Astrocyte of the spinal cord (primary cell): ENCODE measurements at places on chromosomes 5 and 9.
A peak's percentile ranks its signal among the peaks of the same experiment; 100 is the strongest.

- peak; percentile 61 for DNase-seq
These were observed 57.0 kb downstream of the C9orf153 start for GRCh38 chr9:86202338-86202882.

DNA sequence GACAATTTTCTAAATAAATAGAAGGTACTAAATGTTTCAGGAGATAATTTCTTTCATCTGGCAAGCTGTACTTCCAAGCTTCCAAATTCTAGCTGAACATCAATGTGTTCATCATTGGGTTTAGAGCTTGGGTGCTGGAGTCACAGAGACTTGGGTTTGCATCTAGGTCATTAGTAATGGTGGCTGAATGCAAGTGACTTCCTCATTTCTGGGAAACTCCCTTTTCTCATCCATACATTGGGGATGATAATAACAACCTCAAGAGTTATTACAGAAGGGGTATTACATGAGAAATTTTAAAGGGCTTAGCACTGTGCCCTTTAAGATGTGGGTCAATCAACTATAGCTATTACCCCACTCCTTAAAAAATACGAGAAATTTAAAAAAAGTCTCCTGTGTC is 41.1 kb upstream of the KLF4 start:
- DNase-seq = no peak

- peak; percentile 86 for DNase-seq
These were observed 119.5 kb downstream of the ANXA1 start for GRCh38 chr9:73270967-73271721.

- DNase-seq = no peak
These were observed 47.5 kb downstream of the FEM1C start for GRCh38 chr5:115496936-115497576.

GRCh38 chr5:57420801-57421200 is 61.8 kb downstream of the ACTBL2 start:
- DNase-seq = no peak

DNA sequence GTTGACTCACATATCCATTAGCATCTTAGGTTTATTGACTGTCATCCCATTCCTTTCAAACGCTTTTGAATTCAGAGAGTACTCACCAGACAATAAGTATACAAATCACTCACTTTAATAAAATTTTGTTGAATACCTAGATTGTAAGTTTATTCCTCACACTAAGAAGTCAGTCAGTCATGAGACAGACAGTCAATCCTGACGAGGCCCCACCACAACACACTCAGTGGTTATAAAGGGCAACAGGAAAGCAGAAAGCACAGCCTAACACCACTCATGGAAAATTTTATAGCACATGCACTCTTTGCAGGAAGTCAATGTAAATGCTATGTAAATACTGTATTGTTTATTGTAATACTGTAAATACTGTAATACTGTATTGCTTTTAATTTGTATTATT is 176.3 kb upstream of the PTGER4 start:
- DNase-seq = no peak

GRCh38 chr5:133361922-133362321 is 250.4 kb downstream of the FSTL4 start:
- DNase-seq = no peak

DNA sequence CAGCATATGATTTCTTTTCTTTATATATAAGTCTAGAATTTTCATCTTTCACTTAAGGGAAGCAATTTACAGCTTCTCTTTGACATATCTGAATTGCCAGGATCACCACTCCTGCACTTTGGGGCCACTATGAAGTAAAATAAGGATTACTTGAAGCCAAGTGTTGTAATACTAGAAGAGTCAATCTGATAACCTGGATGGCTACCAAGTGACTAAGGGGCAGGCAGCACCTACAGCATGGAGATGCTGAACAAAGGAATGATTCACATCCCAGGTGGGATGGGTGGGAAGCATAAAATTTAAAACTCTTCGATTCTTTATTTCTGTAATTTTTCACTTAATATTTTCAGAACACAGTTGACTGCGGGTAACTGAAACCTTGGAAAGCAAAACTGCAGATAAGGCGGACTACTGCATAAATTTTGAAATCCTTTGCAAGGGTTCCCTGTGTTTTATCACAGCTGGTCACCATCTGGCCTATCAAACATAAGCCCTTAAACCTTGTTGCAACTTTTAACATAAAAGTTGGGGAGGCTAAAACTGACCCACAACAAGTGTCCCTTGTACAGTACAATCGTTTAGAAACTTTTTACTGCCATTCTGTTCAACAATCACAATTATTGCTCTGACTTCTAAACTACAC is 31.2 kb downstream of the NR3C1 start:
- no peak for DNase-seq

DNA sequence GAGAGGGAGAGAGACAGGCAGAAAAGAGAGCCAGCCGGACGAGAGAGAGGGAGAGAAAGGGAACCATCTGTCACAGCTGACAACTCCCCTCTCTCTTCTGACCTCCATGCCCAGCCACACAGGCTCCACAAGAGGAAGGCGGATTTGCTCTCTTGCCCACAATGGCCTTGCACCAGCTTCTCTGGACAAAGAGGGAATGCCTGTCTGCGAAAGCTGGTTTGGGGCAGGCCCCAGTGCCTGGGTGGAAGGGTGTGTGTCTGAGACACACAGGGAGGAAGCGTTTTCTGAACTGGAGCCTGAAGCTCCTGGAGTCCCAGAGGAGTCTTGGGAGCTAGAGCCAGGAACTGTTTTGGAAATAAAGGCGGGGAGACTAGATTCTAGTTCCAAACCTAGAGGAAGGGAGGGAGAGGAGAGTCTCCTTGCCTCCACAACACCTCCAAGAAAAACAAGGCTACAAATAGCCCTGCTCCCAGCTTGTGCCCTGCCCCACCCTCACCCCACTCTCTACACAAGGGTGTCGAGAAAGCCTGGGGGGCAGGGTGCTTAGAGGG is 12.5 kb downstream of the C1QTNF2 start:
- DNase-seq = no peak

DNA sequence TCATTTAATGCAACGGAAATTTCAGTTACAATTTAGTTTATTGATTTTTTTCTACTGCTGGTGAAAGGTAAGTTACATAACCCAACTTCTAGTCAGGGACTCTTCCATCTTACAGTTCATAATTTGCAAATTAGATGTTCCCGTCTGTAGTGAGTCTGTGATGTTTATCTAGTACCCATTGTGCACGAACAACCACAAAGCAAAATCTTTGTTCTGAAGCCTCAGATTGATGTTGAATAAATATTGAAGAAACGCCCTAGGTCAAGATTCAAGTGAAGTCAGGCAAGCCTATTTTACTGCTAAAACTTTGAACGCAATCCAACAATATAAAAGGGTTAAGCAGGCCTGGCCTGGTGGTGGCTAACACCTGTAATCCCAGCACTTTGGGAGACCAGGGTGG is 43.1 kb downstream of the BASP1 start:
- DNase-seq = no peak

DNA sequence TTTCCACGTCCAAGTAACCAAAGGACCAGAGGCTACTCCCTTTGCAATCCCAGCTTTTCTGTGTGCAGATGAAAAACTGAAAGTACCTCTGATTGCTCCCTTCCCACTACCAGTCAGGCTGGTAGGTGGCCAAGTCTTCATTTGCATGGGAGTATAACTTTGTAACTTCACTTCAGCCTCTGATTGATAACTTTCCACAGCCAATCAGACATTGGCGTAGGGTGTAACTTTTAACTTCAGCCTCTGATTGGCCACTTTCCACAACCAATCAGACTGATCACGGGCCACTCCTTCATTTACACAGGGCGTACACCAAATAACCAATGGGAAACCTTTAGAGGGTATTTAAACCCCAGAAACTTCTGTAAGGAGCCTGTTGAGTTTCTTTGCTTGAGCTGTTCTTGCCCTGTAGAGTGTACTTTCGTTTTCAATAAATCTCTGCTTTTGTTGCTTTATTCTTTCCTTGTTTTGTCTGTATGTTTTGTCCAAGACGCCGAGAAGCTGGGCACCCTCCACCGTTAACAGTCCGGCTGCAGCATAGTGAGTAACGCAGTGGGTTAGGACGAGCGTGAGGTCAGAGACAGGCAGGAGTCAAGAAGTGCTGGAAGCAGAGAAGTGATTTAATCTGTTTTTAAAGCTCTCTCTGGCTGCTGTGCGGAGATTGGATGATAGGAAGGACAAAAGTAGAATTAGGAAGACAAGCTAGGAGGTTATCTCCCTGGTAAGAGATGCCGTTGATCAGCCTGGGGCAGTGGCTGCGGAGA is 3.5 kb upstream of the EXOSC2 start:
- DNase-seq = peak; percentile 96

GRCh38 chr9:133477992-133478850 is 678 bp downstream of the SLC2A6 start:
- no peak for DNase-seq

- DNase-seq = no peak
These were observed 101.2 kb upstream of the PANK3 start for GRCh38 chr5:168680395-168680794.

DNA sequence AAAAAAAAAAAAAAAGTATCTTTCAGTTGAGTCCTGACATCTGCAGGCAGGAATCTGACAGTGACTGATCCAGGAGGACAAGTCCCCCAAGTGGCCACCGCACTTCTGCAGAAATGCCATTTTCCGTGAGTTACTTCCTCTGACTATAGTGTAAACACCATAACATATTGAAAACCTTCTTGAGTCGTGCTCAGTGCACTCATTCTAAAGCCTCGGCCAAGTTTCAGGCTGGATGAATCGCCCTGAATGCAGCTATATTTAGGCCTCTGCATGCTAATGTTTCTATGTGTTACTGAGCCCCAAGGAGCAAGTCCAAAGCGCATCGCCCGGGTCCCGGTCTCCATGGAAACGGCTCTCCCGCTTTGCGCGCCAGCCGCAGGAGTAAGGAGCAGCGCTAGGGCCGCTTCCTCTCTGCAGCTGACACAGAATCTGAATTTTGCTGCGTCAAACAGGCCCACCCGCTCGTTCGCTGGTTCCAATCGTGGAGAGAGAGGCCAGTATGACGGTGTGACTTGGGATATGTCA is 335.4 kb downstream of the MSX2 start:
- DNase-seq = peak; percentile 80

DNA sequence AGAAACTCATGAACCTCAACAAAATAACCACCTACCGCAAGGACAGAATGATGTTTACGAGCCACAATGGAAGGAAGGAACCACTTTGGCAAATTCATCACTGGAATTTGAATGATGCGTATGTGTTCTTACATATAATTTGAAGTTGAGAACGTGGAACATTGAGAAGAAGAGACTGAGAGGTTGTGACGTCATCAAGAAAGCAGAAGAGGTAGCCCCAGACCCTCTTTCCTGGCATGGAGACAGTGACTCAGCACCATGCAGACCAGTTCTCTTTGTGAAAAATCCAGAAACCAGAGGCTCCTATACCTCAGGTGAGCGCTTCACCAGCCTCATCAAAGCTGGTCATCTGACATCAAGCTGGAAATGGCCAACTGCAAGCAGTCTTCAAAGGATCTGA is 124.5 kb downstream of the PDZD2 start:
- DNase-seq = no peak

DNA sequence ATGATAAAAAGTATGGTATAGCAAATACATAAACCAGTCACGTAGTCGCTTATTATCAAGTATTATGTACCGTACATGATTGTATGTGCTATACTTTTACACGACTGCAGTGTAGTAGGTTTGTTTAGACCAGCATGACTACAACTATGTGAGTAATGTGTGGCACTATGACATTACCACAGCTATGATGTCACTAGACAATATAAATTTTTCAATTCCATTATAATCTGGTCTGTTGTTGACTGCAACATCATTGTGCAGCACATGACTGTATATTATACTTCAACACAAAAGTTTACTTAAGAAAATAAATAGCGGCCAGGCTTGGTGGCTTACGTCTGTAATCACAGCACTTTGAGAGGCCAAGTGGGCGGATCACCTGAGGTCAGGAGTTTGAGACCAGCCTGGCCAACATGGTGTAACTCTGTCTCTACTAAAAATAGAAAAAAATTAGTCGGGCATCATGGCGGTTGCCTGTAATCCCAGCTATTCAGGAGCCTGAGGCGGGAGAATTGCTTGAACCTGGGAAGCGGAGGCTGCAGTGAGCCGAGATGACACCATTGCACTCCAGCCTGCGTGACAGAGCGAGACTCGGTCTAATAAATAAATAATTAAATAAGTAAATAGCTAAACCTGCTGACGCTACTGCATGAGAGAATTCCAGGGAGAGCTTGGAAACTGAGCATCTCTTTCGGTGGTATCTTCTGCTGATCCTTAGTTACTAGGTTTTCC is 24.6 kb upstream of the JADE2 start:
- peak; percentile 9 for DNase-seq

- peak; percentile 32 for DNase-seq
These were observed 77.7 kb downstream of the ZNF354C start for GRCh38 chr5:179137643-179138567.

DNA sequence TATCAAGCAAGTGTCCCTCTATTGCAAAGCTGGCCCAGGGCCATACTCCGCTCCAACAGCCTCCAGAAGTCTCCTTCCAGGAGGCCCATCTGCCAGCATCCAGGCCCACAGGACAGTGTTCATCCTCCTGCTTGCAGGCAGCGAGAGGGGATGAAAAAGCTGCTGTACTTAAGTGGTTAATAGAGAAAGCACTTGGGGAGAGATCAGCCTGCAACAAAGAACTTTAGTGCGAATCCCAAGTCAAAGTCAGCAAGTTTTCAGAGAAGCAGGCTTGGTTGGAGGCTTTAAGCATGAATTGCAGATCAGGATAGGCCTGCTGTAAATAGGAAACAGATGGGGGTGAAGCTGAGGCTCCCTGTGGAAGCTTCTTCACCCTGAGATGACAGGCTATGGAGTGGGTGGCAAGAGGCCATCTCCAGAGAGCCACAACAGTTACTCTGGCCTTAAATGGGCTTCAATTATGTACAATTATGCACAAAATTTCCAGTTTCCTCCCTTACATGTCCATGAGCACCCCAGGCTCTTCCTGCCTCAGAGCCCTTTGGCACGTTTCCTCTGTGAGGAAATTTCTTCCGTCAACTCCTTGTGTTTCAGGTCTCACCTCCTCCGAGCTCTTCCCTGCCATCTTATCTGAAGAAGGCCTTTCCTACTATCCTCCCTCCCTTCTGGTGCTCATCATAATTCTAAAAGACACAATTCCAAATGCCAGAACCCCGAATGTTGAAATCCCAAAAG is 98.0 kb upstream of the NR3C1 start:
- DNase-seq = no peak

GRCh38 chr5:60810438-60811085 is 33.5 kb downstream of the ELOVL7 start:
- peak; percentile 2 for DNase-seq

DNA sequence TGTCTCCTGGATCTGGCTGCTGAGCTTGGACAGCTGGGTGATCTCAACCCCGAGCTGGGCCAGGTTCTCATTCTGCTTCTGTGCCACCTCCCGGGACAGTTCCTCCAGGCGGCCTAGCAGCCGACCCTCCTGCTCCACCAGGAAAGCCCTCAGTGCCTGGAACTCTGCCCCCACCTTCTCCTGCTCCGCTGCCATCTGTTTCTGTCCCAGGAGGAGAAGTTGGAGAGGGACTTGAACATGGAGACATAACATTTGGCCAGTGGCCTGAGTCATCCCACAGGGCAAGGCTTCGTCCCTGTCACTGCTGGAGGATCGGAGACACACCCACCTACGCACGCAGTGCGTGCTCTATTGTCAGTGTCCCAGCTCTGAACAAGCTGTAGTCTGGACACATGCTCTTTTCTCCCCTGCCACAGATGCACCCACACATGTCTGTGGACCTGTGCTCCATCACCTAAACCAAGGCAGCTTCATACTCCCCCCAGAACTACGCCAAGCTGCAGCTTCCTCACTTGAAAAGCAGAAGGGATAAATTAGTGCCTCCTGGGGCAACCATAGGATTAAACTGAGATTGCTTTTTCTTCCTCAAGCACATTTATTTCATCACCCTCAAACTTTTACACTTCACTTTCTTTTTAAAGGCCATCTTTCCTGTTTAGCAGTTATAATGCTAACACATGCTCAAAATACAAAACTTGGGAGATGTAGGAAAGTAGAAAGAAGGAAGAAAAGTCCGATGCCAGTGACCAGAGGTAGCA is 4.9 kb downstream of the TRIM7 start:
- DNase-seq = no peak
